IMR-90 (cell line): ENCODE measurements at places on chromosomes 2 and 18. TPM values are rescaled to one million over a fixed set of nuclear protein-coding genes. Genes with fewer than 3 reads are reported as not detected.
A peak's percentile ranks its signal among the peaks of the same experiment; 100 is the strongest.

ARHGEF4 gene
- 2.7 and 3.3 TPM in 2 replicates for total RNA-seq

- DNase-seq, result no peak
- no peaks in the 10 kb centered on the region for H3K4me1 ChIP-seq
Measured at GRCh38 chr2:113058411-113058994, 495 bp upstream of the IL36RN start.

DNA sequence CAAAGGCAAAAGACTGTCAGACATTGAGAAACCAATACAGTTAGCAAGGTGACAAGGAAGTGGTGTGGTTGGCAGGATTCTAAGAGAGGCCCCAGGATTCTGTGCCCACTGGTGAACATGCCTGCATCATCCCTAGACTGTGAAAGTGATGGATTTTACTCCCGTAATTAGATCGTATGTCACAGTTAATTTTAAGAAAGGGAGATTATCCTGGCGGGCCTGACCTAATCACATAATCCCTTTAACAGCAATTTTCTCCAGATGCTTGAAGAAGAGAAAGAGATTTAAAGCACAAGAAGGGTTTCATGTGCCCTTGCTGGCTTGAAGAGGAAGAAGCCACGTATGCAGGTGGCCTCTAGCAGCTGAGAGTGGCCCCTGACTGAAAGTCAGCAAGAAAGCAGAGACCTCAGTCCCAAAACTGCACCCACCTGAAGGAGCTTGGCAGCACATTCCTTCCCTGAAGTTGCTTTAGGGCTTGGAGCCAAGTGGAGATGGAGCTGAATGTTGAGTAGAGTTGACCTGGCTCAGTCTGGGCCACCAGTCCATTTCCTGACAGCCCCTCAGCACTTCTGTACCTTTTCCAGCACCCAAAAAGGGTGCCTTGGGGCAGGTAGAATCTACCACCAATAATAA is 49.1 kb downstream of the GTF3C3 start:
- H3K36me3 ChIP-seq, result no peaks in the 10 kb centered on the region
- H3K27me3 ChIP-seq, result no peaks in the 10 kb centered on the region
- no peak overlapping the region for H3K27ac ChIP-seq
- H3K4me3 ChIP-seq, result no peak overlapping the region
- DNase-seq, result no peak
- no peaks in the 10 kb centered on the region for H3K4me1 ChIP-seq

DNA sequence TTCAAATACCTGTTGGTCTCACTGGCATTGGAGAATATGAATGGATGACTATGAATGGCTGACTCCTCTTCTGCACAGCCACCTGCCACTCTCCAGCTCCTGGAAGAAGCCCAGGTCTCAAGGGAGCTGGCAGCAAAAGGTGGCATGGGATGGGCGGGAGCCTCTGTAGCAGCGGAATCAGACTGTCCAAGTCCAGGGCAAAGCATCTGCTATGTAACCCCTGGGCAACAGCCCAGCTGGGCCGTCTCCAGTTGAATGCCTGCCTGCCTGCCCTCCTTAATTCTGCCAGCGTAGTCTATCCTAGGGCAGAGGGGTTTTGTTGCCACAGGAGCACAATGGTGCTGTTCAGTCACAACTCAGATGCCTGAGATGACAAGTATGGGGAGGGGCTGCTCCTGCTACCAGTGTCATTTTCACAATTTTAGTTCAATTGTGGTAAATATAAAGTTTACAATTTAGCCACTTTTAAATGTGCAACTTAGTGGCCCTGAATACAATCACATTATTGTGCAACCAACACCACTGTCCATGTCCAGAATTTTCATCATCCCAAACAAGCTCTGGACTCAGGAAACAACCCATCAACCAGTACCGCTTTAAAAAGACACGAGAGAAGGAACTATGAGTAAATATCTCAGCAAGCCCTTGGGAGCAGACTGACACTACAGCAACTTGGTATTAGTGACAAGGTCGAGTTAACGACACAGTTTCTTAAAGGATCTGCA is 115.2 kb downstream of the MYO5B start:
- no peaks in the 10 kb centered on the region for H3K4me1 ChIP-seq
- no peak for DNase-seq
- no peaks in the 10 kb centered on the region for H3K36me3 ChIP-seq
- no peaks in the 10 kb centered on the region for H3K27me3 ChIP-seq

GRCh38 chr2:172279813-172280212 is 147.6 kb upstream of the ITGA6 start:
- no peak for DNase-seq
- no peak overlapping the region for H3K27ac ChIP-seq

GRCh38 chr2:213995400-213996105 is 415.3 kb upstream of the VWC2L start:
- H3K4me1 ChIP-seq, result peaks cover 4% of the 10 kb centered on the region; the same call in 1 of the 2 replicates
- H3K27ac ChIP-seq, result peak overlapping the region; percentile 4; the same call in 1 of the 2 replicates
- H3K36me3 ChIP-seq, result no peaks in the 10 kb centered on the region
- peak; percentile 94 for DNase-seq
- H3K27me3 ChIP-seq, result no peaks in the 10 kb centered on the region

- peaks cover 3% of the 10 kb centered on the region for H3K27me3 ChIP-seq
- H3K4me3 ChIP-seq, result no peak overlapping the region
- DNase-seq, result peak; percentile 71
- H3K27ac ChIP-seq, result no peak overlapping the region
- no peaks in the 10 kb centered on the region for H3K36me3 ChIP-seq
- no peaks in the 10 kb centered on the region; the same call in 1 of the 2 replicates for H3K4me1 ChIP-seq
Measured at GRCh38 chr2:80126596-80127189, 177.9 kb downstream of the LRRTM1 start.

- H3K4me3 ChIP-seq, result no peak overlapping the region
- H3K4me1 ChIP-seq, result no peaks in the 10 kb centered on the region
- H3K36me3 ChIP-seq, result no peaks in the 10 kb centered on the region
Measured at GRCh38 chr2:59259913-59260312, 1018.8 kb upstream of the FANCL start.

GRCh38 chr2:620471-621302 is 56.5 kb downstream of the TMEM18 start:
- no peak overlapping the region for H3K4me3 ChIP-seq
- H3K27me3 ChIP-seq, result no peaks in the 10 kb centered on the region
- H3K4me1 ChIP-seq, result no peaks in the 10 kb centered on the region
- DNase-seq, result no peak
- H3K36me3 ChIP-seq, result no peaks in the 10 kb centered on the region

ST8SIA5 gene
- total RNA-seq, result not detected in 2 replicates
